Activated CD8-positive, alpha-beta memory T cell treated with anti-CD3 and anti-CD28 coated beads, Interleukin-2, amount 10 ng/mL, durations not matched to agents 7 days and 5 days (primary cell): ENCODE measurements at places on chromosomes 1 and 21. TPM values are rescaled to one million over a fixed set of nuclear protein-coding genes. Genes with fewer than 3 reads are reported as not detected.

Gene PRAMEF27
- not detected for total RNA-seq

Gene USP1
- total RNA-seq, result 84.7 TPM

Gene CD1D
- not detected for total RNA-seq

DNA sequence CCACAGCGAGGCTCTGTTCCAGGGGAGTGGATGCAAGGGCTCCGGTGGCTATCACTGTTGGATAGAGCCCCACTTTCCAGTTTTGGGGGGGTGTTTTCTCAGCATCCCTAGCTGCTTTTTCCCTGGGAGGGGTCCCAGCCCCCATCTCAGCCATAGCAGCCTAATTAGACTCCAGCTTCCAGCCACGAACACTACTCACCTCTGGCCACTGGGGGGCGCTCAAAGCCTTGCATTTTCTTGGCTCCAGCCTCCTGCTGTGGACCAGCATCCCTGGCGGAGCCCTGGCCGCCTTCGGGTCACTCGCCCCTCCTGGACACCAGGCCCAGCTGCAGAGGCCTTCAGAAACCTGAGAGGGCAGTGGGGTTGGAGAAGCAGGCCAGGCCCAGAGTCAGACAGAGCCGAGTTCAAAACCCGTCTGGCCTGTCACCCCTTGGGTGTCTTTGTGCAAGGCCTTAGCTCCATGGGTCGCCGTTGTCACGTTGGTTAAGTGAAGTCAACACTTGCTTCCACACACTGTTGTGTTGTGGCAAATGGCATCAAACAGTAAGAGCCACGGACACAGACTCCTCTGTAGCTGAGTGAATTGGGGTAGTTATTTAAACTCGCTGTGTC, 93.5 kb upstream of the ACTL8 start:
- no peaks in the 10 kb centered on the region for H3K36me3 ChIP-seq
- no peaks in the 10 kb centered on the region for H3K27me3 ChIP-seq
- peak; percentile 60 for DNase-seq
- no peak overlapping the region for H3K27ac ChIP-seq
- H3K4me1 ChIP-seq, result no peaks in the 10 kb centered on the region

- no peaks in the 10 kb centered on the region for H3K27me3 ChIP-seq
- no peaks in the 10 kb centered on the region for H3K36me3 ChIP-seq
- H3K27ac ChIP-seq, result no peak overlapping the region
- no peak overlapping the region for H3K4me3 ChIP-seq
Measured at GRCh38 chr21:31255036-31255435, 89.0 kb downstream of the TIAM1 start.

- no peak for DNase-seq
- no peaks in the 10 kb centered on the region for H3K4me1 ChIP-seq
- peaks cover 35% of the 10 kb centered on the region for H3K27me3 ChIP-seq
Measured at GRCh38 chr1:43134068-43134467, 38.0 kb downstream of the EBNA1BP2 start.

GRCh38 chr1:230185076-230186001, 118.3 kb downstream of the GALNT2 start:
- peaks cover 36% of the 10 kb centered on the region for H3K4me1 ChIP-seq
- no peak overlapping the region for H3K4me3 ChIP-seq
- H3K36me3 ChIP-seq, result peaks cover 26% of the 10 kb centered on the region
- no peak for DNase-seq
- H3K27ac ChIP-seq, result peak overlapping the region; percentile 41

- no peak overlapping the region for H3K27ac ChIP-seq
- no peak overlapping the region for H3K4me3 ChIP-seq
- H3K36me3 ChIP-seq, result peaks cover 21% of the 10 kb centered on the region
- no peak for DNase-seq
Measured at GRCh38 chr1:11918799-11919519, 7.3 kb downstream of the KIAA2013 start.

GRCh38 chr1:113391649-113392271, 1.4 kb downstream of the MAGI3 start:
- no peak overlapping the region for H3K27ac ChIP-seq
- H3K4me3 ChIP-seq, result peak overlapping the region; percentile 92
- no peak for DNase-seq
- H3K27me3 ChIP-seq, result peaks cover 47% of the 10 kb centered on the region
- H3K4me1 ChIP-seq, result peaks cover 28% of the 10 kb centered on the region

- H3K27me3 ChIP-seq, result peaks cover 45% of the 10 kb centered on the region
- H3K36me3 ChIP-seq, result no peaks in the 10 kb centered on the region
- H3K4me3 ChIP-seq, result no peak overlapping the region
- H3K27ac ChIP-seq, result no peak overlapping the region
Measured at GRCh38 chr21:35436899-35437298, 387.8 kb upstream of the RUNX1 start.

DNA sequence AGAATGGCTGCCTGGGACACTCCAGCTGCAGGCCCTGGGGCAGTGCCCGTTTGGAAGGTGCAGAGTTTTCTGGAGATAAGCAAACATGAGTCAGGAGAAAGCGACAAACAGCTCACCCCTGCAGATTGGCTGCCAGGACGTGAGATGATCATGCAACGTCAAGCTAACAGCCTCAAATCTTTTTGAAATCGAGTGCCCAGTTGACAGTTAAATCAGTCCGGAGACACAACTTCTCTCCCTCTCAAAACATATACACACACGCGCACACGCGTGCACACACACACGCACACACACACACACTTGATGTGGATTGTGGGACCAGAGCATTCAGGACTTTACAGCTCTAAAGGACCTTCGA, 49.4 kb downstream of the TENT5C start:
- H3K4me1 ChIP-seq, result peaks cover 92% of the 10 kb centered on the region
- H3K27me3 ChIP-seq, result no peaks in the 10 kb centered on the region
- peak overlapping the region; percentile 38 for H3K4me3 ChIP-seq

DNA sequence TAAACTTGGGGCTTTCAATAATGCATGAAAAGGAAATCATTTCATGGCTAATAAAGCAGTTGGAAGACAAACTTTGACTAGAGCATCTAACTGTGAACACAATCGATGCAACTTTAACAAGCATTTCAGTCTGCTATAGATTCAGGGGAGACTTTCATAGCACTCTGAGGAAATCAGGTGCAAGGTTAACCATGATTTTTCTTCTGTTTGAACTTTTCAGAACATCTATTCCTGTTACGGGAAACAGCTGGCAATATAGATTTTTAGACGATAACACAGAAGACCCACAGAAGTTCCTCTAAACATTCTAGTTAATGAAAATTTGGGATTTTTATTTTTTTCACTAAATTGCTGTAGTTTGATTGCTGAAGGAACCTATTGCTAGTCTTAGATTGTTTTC, 177.3 kb downstream of the TRIM33 start:
- peak overlapping the region; percentile 49 for H3K27ac ChIP-seq
- DNase-seq, result no peak
- peaks cover 5% of the 10 kb centered on the region for H3K36me3 ChIP-seq
- peaks cover 6% of the 10 kb centered on the region for H3K27me3 ChIP-seq
- H3K4me1 ChIP-seq, result peaks cover 57% of the 10 kb centered on the region

DNA sequence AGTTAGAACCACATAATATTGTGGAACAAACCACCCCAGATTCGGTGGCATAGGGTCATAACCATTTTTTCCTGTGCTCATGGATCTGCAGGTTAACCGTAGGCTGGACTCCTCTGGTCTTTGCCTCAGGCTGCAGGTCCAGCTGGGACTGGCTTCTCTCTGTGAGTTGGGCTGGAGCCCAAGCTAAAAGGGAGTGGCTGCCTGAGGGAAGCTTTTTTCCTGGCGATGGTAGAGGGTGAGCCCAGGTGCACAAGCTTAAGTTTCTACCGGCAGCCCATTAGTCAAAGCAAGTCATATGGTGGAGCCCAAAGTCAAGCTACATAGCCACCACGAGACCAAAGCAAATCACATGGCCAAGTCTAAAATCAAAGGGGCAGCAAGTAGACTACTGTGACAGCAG, 13.8 kb downstream of the EPHX4 start:
- H3K4me3 ChIP-seq, result no peak overlapping the region
- no peaks in the 10 kb centered on the region for H3K36me3 ChIP-seq
- H3K27ac ChIP-seq, result no peak overlapping the region
- H3K4me1 ChIP-seq, result no peaks in the 10 kb centered on the region
- DNase-seq, result no peak

DNA sequence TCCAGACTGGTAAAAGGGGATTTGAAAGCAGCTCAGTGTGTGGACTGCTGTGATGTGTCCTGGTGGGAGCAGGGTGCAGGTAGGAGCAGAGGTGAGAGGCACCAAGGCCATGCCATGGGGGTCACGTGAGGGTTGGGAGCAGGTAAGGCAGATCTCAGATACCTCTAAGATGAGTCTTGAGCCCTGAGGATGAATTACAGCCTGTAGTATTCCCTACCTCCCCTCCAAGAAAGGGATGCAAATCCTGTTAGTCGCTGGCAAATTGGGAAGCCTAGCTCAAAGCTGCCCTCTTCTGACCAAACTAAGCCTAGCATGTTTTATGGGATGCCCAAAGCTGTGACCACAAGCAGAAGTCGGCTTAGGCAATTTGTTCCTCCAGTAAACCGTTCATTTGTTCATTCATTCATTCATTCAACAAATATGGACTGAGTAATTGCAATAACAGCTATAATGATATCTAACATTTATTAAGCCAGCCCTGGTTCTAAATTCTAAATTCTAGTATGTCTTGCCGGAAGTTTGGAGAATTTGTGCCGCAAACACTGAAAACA, 3.9 kb upstream of the NUAK2 start:
- peaks cover 5% of the 10 kb centered on the region for H3K36me3 ChIP-seq
- peak overlapping the region; percentile 62 for H3K27ac ChIP-seq
- no peak overlapping the region for H3K4me3 ChIP-seq
- H3K27me3 ChIP-seq, result peaks cover 32% of the 10 kb centered on the region
- peaks cover 19% of the 10 kb centered on the region for H3K4me1 ChIP-seq
- peak; percentile 66 for DNase-seq

DNA sequence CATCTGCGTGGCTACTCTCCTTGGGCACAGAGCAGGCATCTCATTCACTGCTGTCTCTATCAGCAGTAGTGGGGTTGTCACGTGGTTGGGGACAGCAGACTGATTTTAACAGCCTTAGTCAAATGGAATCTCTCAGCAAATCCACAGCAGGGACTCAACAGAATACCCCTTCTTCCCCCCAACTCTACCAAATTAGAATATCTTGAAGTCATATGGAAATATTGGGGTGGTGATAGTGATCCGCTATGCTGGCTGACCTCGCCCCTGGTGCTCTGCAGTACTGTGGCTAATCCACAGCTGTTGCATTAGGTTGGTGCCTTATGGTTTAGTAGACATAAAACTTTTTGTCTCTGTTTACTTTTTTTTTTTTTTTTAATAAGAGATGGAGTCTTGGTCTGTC, 23.9 kb downstream of the HHAT start:
- DNase-seq, result no peak
- no peak overlapping the region for H3K4me3 ChIP-seq
- H3K36me3 ChIP-seq, result no peaks in the 10 kb centered on the region
- H3K27me3 ChIP-seq, result peaks cover 3% of the 10 kb centered on the region
- no peak overlapping the region for H3K27ac ChIP-seq

DNA sequence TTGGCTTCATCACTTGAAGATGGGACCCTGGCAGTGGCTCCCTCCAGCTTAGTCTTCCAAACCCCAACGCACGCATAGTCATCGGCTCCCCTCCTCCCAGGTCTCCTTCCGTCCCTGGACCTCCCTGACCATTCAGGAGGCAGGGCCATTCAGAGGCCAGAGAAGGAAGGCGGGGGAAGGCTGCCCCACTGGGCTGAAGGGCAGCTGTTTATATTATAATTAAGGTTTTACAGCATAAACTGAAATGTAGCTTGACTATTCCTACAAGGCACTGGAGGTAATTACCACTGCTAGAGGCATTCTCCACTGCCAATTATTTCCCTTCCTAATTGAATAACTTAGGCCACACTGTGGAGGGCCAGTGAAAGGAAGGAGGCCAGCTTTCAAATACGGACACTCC, 170.6 kb upstream of the PROX1 start:
- no peak overlapping the region for H3K4me3 ChIP-seq
- no peak overlapping the region for H3K27ac ChIP-seq
- no peak for DNase-seq
- no peaks in the 10 kb centered on the region for H3K4me1 ChIP-seq
- H3K36me3 ChIP-seq, result no peaks in the 10 kb centered on the region
- no peaks in the 10 kb centered on the region for H3K27me3 ChIP-seq
